NCI-H187 (cell line): ENCODE measurements at places on chromosomes 3 and 15.

DNA sequence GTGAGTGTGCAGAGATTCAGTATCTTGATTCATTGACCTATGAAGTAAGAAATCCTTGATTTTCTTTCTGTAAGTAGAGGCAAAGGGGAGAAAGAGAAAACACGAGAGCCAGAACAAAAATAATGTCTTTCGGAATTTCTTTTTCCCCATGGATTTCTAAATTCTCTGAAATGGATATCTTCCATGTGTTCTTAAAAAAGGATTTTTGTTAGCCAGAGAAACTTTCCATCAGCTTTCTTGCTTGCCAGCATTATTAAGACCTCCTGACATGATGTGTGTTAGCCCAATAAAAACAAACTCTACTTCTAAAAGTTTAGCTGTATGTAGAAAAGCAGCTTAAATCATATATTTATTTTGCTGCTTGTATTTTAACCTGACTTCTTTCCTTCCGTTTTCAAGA, 122.3 kb upstream of the AADACL2 start:
- DNase-seq: no peak

- DNase-seq: no peak
Observed at GRCh38 chr3:54870423-54870822, 57.4 kb downstream of the LRTM1 start.

DNA sequence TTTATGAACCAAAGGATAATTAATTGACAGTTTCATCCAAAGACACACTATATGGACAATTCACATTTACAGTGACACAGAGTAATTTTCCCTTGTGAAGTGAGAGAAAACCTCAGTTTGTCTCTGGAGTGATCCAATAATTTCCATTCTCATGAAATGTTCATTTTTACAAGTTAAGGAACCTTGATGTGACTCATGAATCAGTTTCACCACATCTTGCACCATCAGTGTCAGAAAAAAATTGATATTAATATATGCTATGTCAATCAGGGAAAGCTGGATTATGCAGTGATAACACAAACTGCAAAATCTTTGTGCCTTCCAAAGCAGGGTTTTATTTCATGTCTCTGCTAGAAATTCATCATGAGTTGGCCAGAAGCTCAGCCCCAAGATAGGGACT, 348.1 kb downstream of the ARPP21 start:
- no peak for DNase-seq

- no peak for DNase-seq
Observed at GRCh38 chr15:44034933-44035624, 160.0 kb downstream of the FRMD5 start.

DNA sequence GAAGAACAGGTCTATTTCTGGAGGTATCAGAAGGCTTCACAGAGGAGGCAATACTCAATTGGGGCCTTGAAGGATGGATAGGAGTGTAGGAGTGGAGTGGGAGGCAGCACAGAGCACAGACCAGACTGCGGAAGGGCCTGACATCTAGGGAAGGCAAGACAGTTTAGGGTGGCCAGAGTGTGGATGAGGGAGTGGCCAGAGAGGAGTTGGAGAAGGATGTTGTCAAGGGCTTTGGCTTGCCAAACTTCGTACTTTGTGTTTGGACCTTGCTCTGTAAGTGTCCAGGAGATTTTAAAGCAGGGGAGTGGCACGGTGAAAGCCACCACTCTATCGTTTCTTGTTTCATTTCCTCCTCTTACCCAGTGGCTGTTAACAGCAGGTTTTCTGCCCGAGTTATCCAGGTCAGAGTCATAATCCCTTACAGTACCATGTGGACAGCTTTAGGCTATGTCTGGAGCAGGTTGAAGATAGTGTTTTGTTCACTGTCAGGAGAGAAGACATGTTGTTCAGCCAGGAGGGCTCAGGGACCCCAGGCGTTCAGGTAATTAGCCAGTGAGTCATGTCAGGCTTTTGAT, 12.3 kb downstream of the SMAD3 start:
- no peak for DNase-seq
